ENCODE measurements at places on chromosomes 2 and 18.

DNA sequence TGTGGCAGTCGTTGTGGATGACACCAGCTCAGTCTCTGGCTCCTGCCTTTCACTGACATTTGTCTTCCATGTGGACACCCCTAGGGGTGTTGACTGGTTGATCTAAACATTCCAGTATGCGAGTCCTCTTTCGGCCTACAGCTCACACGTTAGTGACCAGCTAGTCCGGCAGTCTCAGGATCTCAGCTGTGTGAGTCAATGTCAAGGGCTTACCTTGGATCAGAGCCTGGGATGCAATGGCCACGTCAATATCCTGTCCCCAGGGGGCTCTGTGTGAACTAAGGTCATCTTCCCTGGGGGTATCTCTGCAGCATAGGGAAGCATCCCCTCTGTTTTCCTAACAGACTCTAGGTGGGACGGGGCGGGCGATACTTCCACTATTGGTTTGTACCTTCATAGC is 35.1 kb upstream of the YWHAQ start:
- ATAC-seq, result no peak

GRCh38 chr2:63055226-63056106 is 4.8 kb downstream of the OTX1 start:
- no peak for ATAC-seq

- ATAC-seq, result no peak
These were observed 1.3 kb downstream of the NYAP2 start for GRCh38 chr2:225400546-225401400.

DNA sequence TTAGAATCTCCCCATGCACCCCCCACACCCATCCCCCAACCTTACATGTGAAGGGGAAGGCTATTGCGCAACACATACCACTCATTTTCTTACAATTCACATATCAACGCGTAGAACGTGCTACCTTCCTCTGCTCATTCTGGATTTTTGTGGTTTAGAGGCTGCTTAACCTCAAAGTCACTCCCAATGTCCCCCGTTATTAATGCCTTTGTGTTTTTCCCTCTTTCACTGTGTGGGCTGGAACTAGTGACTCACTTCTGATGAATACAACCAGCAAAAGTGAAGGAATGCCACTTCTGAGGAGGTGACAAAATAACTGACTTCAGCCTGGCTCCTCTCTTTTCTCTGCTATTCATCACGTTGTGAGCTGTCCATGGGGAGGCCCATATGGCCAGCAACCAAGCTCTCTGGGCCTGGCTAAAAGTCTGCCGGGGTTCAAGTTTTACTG is 342.5 kb upstream of the NXPH2 start:
- ATAC-seq, result no peak

DNA sequence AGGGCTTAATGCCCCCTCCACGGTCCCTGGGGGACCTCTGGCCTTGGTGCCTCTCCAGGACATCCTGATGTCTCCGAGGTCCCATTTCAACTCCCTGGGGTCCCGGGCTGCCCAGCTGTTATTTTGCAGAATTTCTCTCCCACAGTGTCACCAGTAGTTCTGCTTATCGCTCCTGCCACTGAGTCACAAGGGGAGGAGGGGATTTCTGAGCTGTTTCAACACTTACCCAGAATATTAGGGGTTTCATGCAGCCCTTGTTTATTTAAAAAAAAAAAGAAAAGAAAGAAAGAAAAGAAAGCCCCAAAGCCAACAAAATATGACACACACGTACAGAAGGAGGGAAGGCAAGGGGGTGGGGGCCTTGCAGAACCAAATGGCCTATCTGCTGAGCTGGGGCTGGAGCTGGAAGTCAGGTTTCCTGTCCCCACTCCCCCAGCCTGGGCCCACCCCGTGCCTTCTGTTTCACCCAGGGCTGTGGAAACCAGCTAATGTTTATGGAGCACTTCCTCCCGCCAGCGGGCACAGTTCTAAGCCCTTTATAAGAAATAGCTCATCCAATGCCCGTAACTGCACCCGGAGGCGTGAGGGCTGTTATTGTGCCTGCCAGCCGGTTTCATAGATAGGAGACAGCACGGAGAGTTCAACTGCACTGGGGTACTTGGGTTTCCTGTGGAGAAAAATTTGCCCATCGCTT is 8.4 kb upstream of the ARID5A start:
- peak; percentile 56 for ATAC-seq

All from activated CD4-positive, CD25-positive, alpha-beta regulatory T cell treated with anti-CD3 and anti-CD28 coated beads, Interleukin-2, amount 50 U/mL, for 24 hours (primary cell).